ENCODE measurements at places on chromosomes 4 and X.
A peak's percentile ranks its signal among the peaks of the same experiment; 100 is the strongest.

DNA sequence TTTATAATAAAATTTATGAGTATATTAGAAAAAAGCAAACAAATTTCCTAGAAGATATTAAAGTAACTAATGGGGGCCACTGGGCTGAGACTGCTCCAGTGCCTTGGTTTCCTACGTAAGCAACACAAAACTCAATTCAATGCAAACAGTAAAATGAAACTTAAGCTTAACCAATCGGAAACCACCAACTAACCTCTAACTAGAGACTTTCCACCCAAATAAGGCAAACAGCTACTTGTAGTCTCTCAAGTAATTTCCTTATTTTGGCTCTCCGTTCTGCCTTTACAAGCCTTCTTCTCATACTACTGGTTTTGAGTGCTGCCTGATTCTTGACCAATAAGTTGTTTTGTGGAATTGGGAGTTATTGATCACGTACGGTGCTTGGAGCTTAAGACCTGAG, 167.3 kb upstream of the VEGFC start:
- DNase-seq = no peak

DNA sequence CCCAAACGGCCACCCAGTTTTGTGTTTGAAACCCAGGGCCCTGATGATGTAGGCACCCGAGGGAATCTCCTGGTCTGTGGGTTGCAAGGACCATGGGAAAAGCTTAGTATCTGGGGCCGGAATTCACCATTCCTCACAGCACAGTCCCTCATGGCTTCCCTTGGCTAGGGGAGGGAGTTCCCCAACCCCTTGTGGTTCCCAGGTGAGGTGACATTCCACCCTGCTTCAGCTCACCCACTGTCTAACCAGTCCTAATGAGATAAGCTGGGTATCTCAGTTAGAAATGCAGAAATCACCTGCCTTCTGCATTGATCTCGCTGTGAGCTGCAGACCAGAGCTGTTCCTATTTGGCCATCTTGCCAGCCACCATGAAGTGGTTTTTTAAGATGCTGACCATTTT, 84.0 kb downstream of the PRKG2 start:
- DNase-seq = no peak

- no peak for DNase-seq
Measured at GRCh38 chr4:73727685-73728084, 12.7 kb upstream of the CXCL8 start.

GRCh38 chr4:79833857-79834256, 239.2 kb downstream of the ANTXR2 start:
- no peak for DNase-seq

- no peak for DNase-seq
Measured at GRCh38 chrX:39760930-39761329, 336.8 kb downstream of the BCOR start.

GRCh38 chr4:42473071-42473684, 75.9 kb downstream of the SHISA3 start:
- no peak for DNase-seq

DNA sequence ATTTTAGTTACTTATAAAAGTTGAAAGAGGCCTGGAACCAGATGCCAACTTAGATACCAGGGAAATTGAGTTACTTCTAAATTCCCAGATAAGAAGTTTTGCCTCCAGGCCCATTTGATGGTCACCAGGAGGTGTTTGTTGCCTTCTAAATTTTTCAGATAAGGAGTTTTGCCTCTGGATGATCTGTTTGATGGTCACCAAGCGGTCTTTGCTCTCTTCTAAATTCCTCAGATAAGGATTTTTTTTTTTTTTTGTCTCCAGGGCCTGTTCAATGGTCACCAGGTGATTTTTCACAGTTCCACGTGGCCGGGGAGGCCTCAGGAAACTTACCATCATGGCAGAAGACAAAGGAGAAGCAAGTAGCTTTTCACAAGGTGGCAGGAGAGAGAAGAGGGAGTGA, 66.5 kb downstream of the FAM9B start:
- no peak for DNase-seq

- peak; percentile 69 for DNase-seq
Measured at GRCh38 chr4:109560687-109561461, 828 bp downstream of the MCUB start.

- DNase-seq = no peak
Measured at GRCh38 chr4:130054908-130055307, 959.0 kb downstream of the C4orf33 start.

DNA sequence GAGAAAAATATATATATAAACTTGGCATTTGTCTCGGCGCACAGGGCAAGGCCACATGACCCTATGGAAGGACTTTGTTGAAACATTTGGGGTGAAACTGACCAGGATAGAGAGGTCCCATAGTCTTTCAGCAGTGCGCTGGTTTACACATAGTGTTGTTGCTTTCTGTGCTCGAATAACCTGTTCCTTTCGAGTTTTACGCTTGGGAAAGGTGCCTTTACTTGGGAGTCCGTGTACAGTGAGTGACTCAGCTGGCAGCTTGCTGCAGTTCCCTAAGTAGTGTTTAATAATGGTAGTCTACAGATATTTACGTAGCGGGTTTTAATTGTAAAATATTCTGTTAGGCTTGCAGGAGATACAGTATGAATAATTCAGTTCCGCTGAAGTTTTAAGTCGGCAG, 578 bp downstream of the APOOL start:
- DNase-seq = no peak

GRCh38 chr4:23455456-23456158, 434.2 kb downstream of the PPARGC1A start:
- no peak for DNase-seq

DNA sequence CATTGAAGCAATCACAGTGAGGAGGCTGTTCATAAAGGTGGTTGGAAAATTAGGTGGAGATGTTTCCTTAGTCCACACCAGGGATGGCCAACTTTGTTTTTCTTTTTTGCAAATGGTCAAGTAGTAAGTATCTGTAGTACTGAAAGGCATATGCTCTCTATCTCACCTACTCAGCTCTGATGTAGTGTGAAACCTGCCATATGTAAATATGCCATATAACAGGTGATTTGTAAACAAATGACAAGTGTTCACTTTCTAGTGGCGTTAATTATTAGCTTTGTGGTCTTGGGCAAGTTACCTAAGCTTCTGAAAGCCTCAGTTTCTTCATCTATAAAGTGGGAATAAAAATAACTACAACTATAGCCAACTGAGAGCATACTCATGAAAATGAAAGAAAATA, 421.4 kb upstream of the LCORL start:
- DNase-seq = no peak

All from CD4-positive, alpha-beta T cell treated with Interleukin-17A for 4 hours (primary cell).